ENCODE measurements at places on chromosomes 7 and 10.

- no peak for DNase-seq
Observed at GRCh38 chr7:28754027-28754426, 204.1 kb downstream of the TRIL start.

DNA sequence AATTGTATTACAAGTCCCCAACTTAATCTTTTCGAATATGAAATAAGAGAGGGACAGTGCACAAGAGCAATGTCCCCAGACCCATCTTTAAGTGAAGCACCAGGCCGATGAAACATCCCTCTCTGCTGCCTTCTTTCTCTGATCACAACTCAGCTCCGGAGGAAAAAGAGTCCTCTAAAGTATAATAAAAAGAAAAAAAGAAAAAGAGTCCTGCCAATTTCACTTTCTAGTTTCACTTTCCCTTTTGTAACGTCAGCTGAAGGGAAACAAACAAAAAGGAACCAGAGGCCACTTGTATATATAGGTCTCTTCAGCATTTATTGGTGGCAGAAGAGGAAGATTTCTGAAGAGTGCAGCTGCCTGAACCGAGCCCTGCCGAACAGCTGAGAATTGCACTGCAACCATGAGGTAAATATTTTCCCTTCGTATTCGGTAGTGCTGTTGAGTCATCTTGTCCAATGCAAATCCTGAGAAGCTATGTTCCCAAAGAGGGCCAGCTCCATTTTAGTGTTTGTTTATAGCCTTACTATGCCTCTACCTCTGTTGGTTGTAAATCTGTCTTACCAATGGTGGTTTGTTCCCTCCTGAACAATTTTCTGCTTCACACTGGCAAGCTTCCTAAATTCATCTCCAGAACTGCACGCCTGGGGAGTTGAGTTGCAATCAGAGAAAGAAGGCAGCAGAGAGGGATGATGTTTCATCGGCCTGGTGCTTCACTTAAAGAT, at the start of gene IFIT2:
TSS of gene IFIT2 (plus strand) at position 326 of the 725 bp plus-strand sequence. CDS start at position 404, 78 bp downstream.
- peak; percentile 77 for DNase-seq

DNA sequence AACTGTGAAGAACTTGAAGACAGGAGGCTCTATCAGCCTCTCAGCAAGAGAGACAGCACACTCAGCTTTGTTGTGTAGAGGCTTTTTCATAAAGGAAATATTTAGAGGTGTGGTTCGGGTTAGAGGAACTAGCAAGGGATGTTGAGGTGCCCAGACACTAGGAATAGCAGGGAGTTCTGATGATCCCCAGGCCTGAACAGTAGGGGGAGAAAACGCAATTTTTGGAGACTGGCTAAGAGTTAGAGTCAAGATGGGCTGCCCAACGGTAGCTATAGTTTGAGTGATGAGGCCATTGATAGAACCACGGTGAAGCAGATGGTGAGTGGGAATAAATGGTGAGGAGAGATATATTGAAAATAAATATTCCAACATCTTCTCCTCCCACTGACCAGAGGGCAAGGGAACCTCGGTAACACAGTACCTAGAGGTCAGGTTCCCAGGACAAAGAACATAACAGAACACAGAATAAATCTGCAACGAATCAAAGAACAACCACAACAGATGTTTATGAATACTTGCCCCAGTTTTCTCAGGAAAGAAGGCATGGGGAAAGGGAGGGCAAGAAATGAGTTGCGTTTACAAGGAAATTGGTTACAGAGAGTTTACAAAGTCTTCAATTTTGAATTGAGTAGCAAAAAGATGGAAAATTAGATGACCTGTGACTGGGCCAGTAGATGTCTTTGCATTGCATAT, 24.2 kb upstream of the BPGM start:
- DNase-seq, result no peak

DNA sequence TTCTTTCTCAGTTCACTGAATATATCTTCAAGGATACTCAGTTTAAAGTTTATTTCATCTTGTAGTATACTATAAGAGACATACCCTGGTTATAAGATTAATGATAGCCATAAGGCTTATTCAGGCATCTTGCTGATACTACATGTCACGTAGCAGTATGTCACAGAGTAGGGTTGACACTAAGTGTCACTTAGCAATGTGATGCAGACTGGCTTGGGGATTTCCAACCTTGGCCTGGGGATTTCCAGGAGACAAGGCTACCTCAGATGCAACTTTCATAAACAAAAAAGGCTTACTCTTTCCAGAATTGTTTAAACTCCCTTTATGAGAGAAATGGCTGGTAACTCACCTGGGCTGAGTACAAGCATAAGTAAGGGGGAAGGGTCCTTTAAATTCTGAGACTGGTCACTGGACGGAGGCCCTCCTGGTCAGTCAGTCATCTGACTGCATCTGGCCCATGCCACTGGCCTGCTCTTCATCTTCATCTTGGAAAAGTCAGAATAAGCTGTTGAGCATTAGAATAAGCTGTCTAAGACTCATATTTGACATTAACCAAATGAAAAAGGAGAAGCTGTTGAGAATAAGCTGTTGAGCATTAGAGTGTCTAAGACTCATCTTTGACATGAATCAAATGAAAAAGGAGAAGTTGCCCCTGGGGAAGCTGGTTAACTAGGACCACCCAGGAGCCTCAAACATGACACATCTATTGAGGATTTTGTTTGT, 9.5 kb downstream of the SLC13A1 start:
- peak; percentile 73 for DNase-seq

DNA sequence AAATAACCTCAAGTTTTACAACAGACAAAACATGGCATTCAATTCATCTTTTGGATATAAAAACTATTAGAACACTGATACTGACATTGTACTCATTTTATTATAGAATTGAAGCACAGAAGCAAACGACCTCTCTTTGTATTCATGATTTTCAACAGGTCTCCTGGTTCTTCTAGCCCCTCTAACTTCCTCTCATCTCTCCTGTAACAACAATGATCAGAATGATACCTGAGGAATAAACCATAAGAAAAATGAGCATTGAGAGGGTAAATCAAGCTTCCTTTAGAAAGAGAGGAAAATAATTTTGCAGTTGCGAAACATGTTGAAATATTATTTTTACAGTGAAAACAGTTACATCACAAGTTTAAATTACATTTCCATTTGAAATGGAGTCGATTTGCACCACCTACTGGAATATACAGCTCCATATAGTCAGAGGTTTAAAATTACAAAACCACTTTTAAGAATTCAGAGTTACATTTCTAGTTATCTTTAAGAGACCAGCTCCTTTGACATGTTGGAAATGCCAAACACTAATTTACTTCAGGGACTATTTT, 17.5 kb upstream of the TEX36 start:
- no peak for DNase-seq

DNA sequence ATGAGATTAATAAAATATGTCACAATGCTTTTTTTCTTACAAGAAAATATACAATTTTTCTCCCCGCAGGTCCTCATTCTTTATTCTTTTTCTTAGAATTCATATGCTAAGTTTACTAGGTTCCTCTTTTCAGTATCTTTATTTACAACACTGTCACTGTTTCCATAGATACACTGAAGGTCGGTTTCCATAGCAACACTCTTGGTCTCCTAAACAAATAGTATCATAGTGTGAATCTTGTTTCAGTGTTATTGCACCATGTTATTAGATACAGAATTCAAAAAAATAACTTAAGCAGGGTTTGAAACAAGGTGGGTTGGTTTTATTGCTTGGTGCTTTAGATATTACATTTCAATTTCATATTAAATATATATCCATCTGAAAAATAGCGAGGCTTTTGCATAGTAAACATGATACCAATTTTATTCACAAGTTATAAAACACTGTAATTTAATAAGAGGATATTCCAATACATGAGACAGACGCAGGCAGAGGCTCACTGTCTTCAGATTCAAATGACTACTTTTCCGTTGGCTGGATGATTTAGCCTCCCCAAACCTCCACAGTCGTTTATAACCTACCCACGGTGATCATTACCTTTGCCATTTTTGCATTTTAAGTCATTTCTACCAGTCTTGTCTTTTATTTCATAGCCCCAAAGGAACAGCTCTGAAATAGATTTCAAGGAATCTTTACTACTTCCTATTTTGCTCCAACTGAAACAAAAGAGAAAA, 88.9 kb upstream of the KLF6 start:
- DNase-seq, result peak; percentile 81

GRCh38 chr7:18497800-18498199, 2.3 kb downstream of the HDAC9 start:
- no peak for DNase-seq

GRCh38 chr10:107656932-107657331, 492.4 kb upstream of the SORCS1 start:
- no peak for DNase-seq

DNA sequence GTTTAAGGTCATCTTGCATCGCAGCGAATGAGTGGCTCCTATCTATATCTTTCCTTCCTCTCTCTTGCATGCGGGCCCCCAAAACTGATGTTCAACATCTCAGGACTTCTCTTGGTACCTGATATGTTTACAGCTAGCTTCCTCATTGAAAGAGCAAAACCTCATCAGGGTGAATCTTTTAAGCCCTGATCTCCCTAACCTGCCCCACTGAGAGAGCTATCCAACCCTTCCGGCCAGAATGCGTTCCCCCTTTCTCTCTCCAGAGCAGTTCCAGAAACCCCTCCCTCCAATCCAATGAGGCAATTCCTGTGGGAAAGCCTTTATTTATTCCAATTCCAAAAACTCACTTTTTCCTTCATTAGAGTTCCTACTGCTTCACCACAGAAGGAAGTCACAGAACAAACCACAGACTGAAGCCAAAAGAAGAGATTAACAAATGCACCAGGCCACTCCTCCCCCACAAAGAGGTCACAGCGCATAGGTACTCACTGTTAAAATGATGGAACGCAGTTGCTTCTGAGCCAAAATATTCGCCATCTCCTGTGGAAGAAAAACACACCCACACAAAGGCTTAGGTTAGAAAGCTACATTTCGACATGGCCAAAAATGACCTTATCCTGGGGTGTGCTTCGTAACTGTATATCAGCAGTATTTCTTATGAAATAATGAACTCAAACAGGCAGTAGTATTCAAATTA, 232.4 kb downstream of the ELMO1 start:
- DNase-seq, result no peak

GRCh38 chr10:129712000-129712399, 245.0 kb downstream of the MGMT start:
- no peak for DNase-seq

- no peak for DNase-seq
Observed at GRCh38 chr10:89224739-89225443, 17.8 kb upstream of the CH25H start.

- DNase-seq, result peak; percentile 75
Observed at GRCh38 chr10:21702633-21703111, 168.6 kb downstream of the MLLT10 start.

DNA sequence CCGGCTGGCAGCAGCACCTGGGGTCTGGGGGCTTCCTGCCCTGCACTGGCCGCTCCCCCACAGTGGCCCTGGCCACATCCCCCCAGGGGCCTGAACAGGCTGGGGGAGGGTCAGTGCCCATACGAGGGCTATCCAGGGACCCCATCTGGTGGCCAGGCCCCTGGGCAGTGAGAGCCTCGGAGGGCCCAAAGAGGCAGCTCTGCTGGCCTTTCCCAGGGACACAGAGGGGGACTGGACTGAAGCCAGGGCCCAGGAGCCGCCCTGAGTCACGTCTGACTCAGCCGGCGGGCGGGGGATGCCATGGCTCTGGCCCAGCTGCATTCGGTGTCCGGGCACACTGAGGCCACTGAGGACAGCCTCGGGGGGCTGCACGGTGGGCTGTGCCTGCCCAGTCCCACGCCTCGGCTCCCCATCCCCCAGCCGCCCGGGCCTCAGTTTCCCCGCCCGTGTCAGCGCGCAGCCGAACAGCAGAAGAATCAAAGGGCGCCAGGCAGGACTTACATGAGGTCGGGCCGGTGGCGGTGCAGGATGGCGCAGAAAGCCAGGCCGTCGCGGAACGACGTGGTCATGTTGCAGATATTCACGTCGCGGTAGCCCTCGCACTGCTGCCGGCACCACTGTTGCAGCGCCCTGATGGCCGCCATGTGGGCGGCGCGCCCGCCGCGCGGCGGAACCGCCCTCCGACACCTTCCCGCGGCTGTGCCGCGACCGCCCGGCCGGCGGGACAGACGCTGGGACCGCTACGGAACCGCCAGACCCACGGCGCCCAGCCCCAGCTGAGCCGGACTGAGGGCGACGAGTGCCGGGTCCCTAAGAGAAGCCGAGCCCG, at the start of gene MICALL2:
TSS of gene MICALL2 (minus strand) at position 788 of the 829 bp plus-strand sequence. CDS start at position 644, 144 bp downstream.
- no peak for DNase-seq

DNA sequence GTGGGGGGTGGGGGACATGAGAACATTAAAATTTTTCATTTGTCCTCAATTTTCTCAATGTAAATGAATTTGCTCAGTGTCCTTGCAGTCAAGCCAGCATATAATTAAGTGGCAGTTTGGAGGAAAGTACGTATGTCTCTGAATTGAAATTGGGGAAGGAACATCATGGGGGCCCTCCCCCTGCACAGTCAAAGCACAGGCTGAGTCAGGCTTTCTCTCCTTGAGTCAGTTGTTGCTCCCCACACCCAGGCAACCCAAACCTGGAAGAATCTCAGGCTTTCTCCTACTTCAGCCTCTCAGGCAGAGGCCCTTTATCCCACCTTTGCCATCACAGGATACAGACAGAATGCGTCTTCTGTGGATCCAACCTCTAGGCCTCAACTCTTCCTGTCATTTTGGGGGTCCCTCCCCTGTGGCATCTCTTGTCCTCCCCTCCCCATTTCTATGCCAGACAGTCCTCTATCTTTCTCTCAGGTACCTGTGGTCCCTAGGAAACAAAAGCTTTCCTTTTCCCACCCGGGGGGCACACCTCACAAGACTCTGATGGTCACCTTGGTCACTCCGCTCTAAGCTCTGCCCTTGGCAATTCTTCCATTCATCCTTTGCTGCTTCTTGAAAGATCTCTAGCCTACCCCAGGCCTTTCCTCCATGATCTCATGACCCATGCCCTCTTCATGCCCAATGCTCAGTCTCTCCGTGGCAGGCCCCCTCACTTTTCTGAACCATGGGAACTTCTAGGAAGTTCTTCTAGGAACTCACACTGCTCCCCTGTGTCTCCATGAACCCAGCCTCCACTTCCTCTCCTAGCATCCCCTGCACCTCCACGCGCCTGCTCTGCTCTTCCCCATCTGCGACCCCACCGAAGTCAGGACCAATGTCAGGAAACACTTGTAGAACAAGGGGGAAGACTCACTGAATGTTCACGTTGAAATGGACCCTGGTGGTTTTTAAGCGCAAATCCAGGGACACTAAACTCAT, 40.4 kb downstream of the CREB3L2 start:
- no peak for DNase-seq

GRCh38 chr10:80477813-80478212, 23.7 kb downstream of the TSPAN14 start:
- no peak for DNase-seq

- no peak for DNase-seq
Observed at GRCh38 chr10:15474671-15475070, 103.6 kb upstream of the FAM171A1 start.

DNA sequence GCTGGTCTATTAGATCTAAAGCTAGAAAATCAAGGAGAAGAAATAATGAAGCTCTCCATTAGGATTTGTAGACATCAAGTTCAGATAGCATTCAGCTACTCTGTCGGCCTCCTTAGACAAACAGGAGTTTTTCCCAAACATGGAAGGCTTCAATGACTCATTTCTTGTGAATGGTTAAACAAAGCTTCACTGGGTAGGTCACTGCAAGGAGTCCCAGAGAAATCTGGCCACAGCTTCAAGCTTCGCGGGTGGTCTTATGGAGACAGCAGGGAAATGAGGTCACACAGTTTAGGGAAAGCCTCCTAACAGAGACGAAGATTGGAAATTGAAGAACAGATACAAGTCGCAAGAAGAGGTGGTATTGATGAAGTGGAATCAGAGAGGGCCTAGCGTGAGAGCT, 22.6 kb upstream of the LRRC72 start:
- no peak for DNase-seq

GRCh38 chr10:80529604-80530003, 8.1 kb upstream of the SH2D4B start:
- peak; percentile 89 for DNase-seq

- DNase-seq, result no peak
Observed at GRCh38 chr7:96127746-96128145, 194.2 kb downstream of the SLC25A13 start.

Measured in activated CD4-positive, alpha-beta T cell treated with anti-CD3 and anti-CD28 coated beads, Interleukin-2, amount 10 ng/mL, durations not matched to agents 24 days and 14 days (primary cell).